ENCODE measurements at places on chromosomes 11 and 22. TPM values are rescaled to one million over a fixed set of nuclear protein-coding genes. Genes with fewer than 3 reads are reported as not detected.

GRCh38 chr22:36177160-36177559, 16.6 kb upstream of the APOL3 start:
- no peak overlapping the region for H3K4me3 ChIP-seq
- H3K27me3 ChIP-seq: no peaks in the 10 kb centered on the region
- no peak overlapping the region for H3K27ac ChIP-seq
- H3K36me3 ChIP-seq: no peaks in the 10 kb centered on the region
- DNase-seq: no peak

DNA sequence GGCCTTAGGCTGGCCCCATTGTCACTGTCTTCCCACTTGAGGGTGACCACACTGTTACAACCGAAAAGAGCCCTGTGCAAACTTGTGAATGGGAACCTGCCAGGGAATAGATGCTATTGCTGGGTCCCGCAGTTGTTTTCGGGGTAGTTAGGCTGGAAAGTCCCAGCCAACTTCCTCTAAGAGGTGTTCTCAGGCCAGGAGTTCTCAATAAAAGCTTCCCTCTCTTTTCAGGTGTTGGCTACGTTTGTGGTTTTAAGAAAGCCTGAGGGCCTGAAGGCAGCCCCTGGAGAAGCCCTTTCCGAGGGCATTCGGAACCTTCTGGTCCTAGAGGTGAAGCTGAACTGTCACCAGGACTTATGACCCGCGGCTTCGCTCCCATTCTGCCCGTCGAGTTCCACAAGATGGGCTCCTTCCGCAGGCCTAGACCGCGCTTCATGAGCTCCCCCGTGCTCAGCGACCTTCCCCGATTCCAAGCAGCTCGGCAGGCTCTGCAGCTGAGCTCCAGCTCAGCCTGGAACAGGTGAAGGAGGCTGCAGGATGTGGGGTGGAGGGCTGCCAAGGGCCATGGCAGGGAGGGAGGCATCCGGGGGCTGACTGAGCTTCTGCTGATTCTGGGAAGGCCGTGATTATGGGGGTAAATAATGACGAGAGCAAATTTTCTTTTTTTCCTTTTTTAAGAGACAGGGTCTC, 104.8 kb downstream of the PRR5L start:
- no peaks in the 10 kb centered on the region for H3K27me3 ChIP-seq
- H3K27ac ChIP-seq: no peak overlapping the region
- no peak for DNase-seq
- peaks cover 27% of the 10 kb centered on the region for H3K4me1 ChIP-seq
- H3K4me3 ChIP-seq: no peak overlapping the region

The DNAJB7 gene
- total RNA-seq: not detected

The TRIM6 gene
- total RNA-seq: 3.7 TPM

The TST gene
- 48.3 TPM for total RNA-seq

Measured in lower lobe of right lung (tissue), 2 donors.